ENCODE measurements at places on chromosomes 6 and 20.

GRCh38 chr20:35215066-35215956, 11.2 kb upstream of the MMP24 start:
- no peak for DNase-seq

- DNase-seq: no peak
These were observed 2.8 kb upstream of the KCNQ2 start for GRCh38 chr20:63475209-63475608.

DNA sequence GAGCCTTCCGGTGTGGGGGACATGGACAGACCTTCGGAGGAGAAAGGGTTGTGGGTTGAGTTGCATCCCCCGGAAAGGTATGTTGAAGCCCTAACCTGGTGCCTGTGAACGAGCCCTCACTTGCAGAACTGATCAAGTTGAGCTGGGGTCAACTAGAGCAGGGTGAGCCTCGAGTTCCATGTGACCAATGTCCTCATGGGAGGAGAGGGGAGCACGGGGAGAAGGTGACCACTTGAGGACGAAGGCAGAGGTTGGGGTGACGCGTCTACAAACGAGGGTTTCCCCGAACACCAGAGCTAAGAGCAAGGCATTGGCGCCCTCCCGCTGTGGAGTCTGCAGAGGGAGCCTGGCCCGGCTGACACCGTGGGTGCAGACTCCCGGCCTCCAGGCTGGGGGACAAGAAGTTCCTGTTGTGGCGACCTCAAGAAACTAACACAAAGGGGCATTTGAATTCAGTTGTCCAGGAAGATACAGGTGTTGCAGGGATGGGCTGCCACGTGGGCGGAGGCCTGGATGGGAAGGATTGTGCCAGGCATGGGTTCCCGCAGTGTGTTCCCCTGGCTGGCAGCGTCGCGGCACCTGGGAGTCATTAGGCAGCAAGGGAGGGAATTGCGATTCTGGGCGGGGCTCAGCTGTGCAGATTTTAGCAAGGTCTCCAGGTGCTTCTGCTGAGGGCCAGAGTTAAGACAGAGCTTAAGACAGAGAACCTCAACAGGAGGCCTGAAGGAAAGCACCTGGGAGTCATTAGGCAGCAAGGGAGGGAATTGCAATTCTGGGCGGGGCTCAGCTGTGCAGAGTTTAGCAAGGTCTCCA, 20.4 kb upstream of the UNC93A start:
- no peak for DNase-seq

GRCh38 chr20:62938105-62938888, at the start of gene GID8:
GID8 (plus strand) TSS chr20:62938147; CDS start chr20:62941503, 3,356 bp downstream.
- peak; percentile 72 for DNase-seq

DNA sequence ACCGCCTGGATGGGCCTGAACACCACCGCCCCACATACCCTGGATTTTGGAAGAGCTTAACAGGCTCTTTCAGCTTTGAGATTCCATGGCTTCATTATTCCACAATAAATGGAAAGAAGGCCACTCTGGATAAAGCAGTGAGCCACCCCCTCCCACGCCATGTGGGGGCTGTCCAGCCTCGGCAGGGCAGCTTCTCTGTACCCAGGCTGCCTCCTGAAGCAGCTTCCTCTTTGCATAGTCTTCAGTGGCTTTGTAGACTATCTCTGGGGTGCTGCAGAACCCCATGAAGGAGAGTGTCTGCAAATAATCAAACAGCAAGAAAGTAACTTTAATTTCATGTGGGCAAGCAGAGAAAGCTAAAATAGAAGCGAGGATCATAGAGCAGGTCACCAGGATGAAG, 96.6 kb upstream of the NXT1 start:
- peak; percentile 34 for DNase-seq

DNA sequence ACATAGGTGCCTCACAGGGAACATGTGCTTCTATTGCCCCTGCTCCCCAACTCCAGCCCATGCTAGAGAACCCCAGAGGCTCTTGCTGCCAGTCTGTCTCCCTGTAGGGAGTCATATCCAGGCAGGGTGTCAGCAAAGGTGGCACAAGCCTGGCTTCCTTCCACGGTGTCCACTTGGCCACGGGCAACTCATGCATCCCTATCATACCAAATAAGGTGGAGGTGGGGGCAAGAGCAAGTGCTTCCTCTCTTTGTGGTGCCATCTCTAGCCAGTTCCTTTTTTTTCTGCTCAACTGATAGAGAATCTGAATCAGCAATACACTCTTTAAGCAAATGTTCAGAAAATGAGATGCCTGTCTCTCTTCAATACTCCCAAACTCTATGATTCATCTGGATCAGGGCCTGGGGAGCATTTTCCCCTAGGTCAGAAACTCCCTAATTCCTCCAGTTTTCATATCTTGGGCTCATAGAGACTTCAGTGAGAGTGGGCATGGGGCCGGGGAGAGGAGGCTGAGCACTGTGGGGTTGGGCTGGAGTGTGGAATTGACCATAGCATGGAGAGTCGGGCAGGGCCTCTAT, 105.1 kb upstream of the GPR6 start:
- peak; percentile 59 for DNase-seq

GRCh38 chr6:128574402-128574801, 54.0 kb upstream of the PTPRK start:
- DNase-seq: no peak

DNA sequence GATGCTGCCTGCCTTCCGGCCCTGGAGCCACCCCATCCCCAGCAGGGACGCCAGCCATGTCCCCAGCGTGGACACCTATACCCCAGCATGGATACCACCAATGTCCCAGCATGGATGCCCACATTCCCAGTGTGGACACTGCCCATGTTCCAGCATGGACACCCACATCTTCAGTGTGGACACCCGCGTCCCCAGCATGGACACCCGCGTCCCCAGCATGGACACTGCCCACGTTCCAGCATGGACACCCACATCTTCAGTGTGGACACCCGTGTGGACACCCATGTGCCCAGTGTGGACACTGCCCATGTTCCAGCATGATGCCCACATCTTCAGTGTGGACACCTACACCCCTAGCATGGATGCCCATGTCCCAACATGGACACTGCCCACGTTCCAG, 7.1 kb upstream of the FRMD1 start:
- DNase-seq: no peak

GRCh38 chr20:17683218-17684076, 1.4 kb upstream of the RRBP1 start:
- no peak for DNase-seq

- DNase-seq: no peak
These were observed 231.6 kb downstream of the FNDC1 start for GRCh38 chr6:159400826-159401225.

DNA sequence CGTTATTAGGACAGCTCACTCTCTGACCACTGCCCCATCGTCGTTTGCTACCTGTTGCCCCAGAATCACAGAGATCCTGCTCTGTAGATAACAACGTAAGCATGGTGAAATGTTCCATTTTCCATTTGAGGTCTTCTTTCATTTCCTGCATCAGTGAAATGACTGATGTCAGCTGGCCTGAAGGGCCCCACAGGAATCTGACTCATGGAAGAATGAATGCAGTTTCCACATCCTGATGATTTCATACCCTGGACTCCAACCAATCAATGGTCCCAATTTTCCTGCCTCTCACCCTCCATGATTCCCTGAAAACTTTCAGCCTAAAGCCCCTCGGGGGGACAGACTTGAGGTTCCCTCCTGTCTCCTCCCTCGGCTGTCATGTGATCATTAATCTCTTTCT, 394.4 kb upstream of the CDH4 start:
- DNase-seq: no peak

DNA sequence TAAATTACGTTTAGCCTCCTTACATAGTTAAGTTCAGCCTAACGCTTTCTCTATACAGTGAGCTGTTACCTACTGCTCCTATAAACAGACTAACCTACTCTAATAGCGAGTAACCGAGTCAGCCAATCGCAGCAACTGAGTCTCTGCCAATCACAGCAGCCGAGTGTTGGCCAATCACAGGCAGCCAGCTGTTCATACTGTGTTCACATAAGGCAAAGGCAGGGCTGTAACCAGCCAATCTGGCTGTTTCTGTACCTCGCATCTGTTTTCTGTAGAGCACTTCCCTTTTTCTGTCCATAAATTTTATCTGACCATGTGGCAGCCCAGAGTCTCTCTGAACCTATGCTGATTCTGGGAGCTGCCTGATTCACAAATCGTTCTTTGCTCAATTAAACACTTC, 263.9 kb upstream of the JARID2 start:
- DNase-seq: peak; percentile 56

GRCh38 chr6:4426968-4427367, 291.6 kb upstream of the ECI2 start:
- DNase-seq: no peak

DNA sequence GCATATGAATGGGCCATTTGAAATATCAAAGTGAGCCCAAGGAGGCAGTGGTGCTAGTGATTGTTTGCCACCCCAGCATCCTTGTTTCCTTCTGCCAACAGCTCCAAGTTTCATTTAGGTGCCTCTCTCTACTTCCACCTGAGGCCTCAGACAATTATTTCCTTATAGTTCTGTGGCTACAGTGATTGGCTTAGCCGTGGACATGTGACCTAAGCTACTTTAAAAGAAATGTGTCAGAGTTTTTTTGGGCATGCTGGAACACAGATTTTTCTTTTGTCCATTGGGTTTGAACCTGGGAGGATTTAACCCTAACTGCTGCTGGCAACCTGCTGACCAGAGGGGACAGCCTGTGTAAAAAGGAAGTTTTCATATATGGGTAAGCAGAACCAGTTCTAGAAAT, 319.4 kb downstream of the CD109 start:
- no peak for DNase-seq

DNA sequence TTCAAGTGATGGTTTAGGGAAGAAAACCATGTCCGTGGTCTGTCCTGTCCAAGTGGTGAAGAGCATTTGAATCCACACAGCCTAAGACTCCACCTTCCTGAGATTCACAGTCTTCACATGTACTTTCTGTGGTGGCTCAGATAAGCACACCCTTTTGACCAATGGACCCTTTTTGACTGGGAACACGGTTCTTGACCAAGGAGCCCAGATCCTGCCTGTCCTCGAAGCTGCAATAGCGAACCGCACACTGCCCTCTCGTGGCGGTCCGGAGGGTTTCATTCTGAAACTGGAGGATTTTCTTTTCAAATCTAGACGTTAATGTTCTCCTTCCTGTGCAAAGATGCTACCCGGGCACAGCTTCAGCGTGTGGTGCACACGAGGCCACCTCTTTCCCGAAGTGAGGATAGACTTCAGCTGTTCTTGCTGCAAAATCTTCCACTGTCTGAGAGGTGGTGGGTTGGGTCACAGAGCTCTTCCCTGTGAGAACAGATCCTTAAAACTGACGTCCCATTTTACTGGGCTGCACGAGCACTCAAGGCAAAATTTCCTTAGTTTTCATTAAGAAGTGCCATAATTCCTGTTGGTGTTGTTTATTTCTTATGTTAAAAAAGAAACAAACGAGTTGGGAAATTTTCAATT, 90.5 kb downstream of the SYNJ2 start:
- peak; percentile 78 for DNase-seq

DNA sequence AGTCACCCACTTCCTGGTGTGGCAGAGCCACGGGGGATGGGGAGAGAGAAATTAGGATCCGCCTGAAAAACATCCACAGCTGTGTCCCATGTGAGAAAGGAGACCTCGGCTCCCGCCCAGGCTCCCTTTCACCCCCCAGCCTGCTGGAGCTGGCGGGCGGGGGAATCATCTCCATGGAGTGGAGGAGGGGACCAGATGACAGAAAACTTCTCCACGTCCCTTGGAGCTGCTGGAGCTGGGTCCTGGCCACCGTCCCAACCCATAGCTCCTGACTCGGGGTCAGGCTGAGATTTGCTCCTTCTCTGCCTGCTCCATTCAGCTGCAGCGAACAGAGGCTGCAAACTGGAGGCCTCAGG, 113.8 kb downstream of the CEBPB start:
- no peak for DNase-seq

DNA sequence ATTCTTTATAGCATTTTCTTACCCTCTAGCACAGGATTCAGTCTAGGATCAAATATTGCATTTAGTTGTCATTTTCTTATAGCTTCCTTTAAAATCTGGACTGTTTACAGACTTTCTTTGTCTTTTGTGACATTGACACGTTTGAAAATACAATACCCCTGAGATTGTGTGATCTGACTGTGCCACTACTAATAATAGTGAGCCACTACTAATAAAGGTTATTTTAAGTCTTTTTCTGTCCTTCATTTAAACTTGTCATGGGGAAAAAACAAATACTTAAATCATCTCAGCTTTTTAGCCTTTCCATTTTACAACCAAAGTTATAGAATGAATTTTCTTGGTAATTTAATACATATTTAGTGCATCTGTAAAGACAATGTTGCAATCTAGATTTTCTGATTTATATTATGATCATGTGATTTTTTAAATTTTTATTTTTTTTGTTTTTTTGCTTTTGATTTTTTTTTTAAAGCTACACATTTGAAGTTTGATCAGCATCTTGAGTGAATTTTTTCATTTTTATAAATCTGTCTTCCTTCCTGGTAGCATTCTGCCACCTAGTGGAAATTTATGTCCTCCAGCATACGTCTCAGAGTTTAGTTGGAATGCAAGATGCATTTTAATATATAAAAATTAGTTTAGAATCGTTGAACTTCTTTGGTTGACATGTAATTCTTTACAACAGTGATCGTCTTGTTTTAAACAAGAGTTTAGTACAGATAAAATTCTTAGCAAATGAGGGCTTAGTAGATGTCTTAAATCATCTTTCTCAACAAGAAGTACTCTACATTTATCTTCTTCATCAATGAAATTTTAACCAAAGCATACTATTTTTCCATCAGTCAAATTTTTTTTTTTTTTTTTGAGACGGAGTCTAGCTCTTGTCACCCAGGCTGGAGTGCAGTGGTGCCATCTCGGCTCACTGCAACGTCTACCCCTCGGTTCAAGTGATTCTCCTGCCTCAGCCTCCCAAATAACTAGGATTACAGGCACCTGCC, 119.4 kb downstream of the NCOA3 start:
- DNase-seq: peak; percentile 47

GRCh38 chr6:107801173-107801886, 22.8 kb downstream of the SCML4 start:
- no peak for DNase-seq

DNA sequence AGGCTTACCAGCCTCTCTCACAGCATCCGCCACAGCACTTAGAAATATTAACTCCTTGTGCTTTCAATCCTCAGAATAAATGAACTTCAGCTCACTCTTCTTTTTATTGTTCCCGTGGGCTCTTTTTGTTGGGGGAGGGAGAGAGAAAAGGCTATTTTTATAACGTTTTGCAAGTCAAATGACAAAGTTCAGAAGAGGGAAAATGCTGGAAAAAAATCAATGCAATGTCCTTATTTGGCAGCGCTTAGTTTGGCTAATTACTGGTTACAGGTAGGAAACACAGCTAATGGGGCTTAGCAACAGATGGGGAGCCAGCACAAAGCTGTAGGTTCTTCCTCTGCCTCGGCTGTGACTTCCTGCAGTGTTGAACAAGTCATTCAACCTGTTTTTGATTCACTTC, 1067.0 kb upstream of the MAP3K7 start:
- no peak for DNase-seq

GRCh38 chr6:115773741-115774140, 286.9 kb downstream of the FRK start:
- no peak for DNase-seq

DNA sequence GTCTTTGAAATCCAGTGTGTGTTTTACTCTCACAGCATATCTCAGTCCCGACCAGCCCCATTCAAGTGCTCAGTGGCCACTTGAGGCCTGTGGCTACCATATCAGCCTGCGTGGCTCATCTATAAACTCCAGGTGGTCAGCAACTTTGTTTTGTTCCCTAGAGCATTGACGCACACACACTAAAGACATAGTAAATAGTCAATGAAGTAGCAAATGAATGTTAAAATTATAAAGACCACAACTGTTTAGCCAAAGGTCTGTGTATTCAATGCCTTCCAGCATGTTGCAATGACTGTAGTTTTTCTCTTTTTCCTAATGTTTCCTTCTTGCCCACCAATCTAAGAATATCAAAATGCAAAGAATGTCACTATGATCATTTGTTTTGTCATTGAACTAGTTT, 238.2 kb upstream of the ZNF217 start:
- no peak for DNase-seq

All from suppressor macrophage (primary cell).